ENCODE measurements at places on chromosomes 12 and 14.

DNA sequence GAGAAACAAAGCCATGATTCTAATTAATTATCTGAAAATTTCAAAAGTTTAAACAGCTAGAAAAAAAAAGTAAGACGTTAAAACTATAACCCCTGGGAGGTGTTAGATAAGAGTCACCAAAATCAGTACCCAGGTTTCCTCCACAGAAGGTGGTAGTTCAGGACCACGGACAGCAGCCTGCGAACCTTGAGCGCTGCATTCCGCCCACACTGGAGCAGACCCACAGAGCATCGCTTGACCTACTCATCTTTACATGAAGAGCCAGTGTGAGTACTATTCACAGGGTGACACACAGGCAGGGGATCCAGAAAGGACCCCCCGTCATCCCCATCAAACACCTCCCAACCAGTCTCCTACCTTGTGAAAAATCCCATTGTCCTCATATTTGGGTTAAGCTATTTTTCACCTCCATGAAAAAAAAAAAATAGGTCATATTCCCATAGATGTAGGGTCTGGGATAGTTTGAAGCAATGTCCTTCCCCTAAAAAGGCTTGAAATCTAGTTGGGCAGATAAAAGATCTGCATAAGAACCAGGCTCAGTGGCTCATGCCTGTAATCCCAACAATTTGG lies 8.8 kb upstream of the CHGA start:
- peak; percentile 45 for DNase-seq

- no peak for DNase-seq
Measured at GRCh38 chr12:104747330-104747729, 210.8 kb downstream of the SLC41A2 start.

DNA sequence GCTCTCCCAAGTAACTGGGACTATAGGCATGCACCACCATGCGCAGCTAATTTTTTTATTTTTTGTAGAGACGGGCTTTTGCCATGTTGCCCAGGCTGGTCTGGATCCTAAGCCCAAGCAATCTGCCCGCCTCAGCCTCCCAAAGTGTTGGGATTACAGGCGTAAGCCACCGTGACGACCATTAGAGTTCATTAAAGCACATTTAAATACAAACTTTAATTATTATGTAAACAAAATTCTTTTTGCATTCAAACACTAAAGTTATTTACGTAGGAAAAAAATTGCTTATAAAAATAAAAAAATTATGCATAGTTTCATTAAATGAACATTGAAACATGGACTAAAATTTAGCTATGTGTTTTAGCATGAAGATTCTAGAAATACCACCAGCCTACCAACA lies 7.2 kb downstream of the RPAP3 start:
- DNase-seq = no peak

- no peak for DNase-seq
Measured at GRCh38 chr14:103189481-103190470, 66.5 kb downstream of the TNFAIP2 start.

- DNase-seq = no peak
Measured at GRCh38 chr14:26926585-26926984, 328.8 kb upstream of the NOVA1 start.

GRCh38 chr12:51848326-51848727 lies at the start of gene FIGNL2:
Gene FIGNL2, minus strand, starts transcription at chr12:51848718. Its CDS starts 26,305 bp downstream, at chr12:51822413.
- no peak for DNase-seq

GRCh38 chr12:67676624-67677023 lies 28.1 kb downstream of the DYRK2 start:
- DNase-seq = no peak

DNA sequence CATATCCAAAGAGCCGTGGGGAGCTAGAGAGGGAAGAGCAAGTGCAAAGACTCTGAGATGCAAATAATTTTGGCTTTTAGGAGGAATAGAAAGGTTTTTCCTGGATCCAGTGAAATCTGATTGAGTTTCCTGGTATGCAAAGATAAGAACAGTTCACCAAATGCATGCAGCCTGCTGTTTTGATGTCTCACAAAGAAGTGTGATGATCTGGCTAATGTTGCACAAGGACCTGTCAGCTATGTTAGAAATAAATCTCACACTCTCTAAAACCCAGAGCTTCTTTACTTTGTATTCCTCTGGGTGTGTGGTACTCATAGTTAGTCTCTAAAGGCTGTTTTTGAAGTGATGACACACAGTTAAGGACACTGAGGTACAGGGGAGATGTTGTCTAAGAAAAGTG lies 321.4 kb downstream of the AACS start:
- no peak for DNase-seq

GRCh38 chr14:100584056-100585031 lies 2.9 kb downstream of the BEGAIN start:
- peak; percentile 50 for DNase-seq

GRCh38 chr14:34522496-34522895 lies 17.0 kb downstream of the EAPP start:
- DNase-seq = no peak

DNA sequence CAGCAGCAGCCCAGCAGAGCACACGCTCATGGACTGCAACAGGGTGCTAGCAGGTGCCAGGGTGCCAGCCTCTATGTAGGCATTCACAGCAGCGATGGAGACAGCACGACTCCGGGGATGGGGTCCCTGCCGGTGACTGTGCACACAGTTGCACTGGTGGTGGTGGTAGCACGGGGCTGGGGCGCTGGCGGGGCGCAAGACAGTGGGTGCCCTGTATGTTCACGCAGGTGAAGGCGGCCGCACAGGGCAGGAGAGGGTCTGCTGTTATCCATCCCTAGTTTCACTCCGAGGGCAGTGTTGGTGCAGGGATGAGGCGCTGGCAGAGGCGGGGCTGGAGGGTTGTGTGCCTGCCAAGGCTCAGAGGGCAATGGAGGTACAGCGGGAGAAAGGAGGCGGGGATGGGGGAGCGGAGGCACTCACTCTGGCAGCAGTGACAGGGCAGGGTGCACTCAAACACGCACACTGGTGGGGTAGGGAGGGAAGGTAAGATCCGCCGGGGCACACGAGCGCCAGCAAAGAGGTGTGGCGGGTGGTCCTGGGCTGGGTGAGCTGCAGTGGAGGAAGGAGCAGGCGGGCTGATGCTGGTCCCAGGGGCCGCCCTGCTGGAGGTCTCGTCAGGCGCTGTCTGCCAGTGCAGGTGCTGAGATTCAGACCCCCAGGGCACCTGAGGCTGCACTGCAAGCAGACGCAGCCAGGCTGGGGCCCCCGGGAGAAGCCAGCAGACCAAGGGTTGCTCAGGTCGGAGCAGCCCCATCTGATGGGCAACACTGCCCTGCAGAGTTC lies 76.7 kb downstream of the GALC start:
- no peak for DNase-seq

DNA sequence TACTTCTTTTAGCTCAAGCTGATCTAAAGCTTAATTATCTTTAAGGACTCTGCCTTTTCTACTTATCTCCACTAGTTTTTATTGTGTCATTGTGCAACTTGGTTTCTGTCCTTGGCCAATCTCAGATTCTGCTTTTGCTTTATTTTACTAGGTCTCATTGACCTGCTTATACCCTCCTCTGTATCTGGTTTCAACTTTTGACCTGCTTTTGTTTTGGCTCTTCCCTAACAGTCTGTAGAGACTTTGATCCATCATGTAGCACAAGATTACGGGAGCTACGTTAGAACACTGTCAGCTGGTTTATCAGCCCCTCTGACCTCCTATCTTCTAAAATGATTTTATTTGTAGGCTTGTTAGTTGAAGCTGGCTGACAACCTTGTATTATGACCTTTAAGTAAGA lies 43.6 kb downstream of the ZCRB1 start:
- no peak for DNase-seq

DNA sequence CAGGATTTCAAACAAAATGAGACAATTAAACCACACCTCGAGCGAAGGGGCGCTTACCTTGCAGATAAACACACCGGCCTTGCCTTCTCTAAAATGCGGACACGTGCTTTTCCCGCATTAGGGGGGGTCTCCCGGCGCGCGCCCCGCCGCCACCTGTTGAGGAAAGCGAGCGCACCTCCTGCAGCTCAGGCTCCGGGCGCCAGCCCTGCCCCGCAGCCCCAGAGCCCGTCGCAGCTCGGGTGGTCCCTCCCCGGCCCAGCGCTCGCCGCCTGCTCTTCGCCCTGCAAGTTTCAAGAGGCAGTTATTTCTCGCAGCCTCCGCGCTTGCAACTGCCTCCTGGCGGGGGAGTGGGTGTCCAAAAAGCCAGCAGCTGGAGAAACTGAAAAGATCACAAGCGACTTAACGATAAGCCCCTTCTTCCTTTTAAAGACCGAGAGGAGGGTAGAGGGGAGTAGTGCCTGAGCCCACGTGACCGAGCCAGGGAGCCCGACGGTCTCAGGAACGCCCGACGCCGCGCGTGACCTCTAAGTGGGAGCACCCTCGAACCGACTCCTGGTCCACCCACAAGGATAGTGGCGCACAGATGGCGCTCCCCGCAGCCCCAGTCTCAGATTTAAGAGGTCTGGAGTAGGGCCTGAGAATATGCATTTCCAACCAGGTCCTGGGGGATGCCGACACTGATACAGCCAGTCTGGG lies at the start of gene ESR2:
TSS of gene ESR2 (minus strand) at position 396 of the 696 bp plus-strand sequence. CDS start 11,386 bp downstream, outside the sequence.
- peak; percentile 24 for DNase-seq

GRCh38 chr12:116629480-116629879 lies 70.3 kb downstream of the MAP1LC3B2 start:
- no peak for DNase-seq

GRCh38 chr12:3122841-3123678 lies 45.9 kb downstream of the TSPAN9 start:
- DNase-seq = no peak

- no peak for DNase-seq
Measured at GRCh38 chr12:13099844-13100604, 3.4 kb downstream of the GSG1 start.

DNA sequence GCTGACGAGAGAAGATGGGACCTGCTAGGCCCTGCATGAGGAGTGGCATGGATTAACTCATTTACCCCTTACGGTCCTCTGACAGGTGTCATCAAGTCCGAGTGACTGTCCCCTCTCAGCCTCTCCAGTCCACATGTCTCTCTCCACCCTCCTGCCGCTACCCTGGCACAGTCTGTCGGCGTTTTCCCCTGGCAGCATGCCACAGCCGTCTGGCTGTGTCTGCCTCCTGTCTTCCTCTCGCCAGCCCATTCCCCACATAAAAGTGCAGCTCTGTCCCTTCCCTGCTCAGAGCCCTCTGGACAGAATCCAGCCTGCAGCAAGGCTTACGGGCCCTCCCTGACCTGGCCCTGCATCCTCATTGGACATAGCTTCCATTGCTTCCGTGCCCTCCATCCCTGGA lies 45.6 kb downstream of the UBE3B start:
- DNase-seq = no peak

GRCh38 chr14:36805131-36805559 lies 143.5 kb downstream of the PAX9 start:
- no peak for DNase-seq

- DNase-seq = no peak
Measured at GRCh38 chr12:106081606-106082005, 57.1 kb downstream of the NUAK1 start.

- no peak for DNase-seq
Measured at GRCh38 chr12:69704357-69704756, 5.3 kb upstream of the BEST3 start.

GRCh38 chr14:72906316-72906715 lies 12.4 kb upstream of the DPF3 start:
- no peak for DNase-seq

GRCh38 chr12:108802101-108802961 lies 55.1 kb downstream of the SSH1 start:
- no peak for DNase-seq

DNA sequence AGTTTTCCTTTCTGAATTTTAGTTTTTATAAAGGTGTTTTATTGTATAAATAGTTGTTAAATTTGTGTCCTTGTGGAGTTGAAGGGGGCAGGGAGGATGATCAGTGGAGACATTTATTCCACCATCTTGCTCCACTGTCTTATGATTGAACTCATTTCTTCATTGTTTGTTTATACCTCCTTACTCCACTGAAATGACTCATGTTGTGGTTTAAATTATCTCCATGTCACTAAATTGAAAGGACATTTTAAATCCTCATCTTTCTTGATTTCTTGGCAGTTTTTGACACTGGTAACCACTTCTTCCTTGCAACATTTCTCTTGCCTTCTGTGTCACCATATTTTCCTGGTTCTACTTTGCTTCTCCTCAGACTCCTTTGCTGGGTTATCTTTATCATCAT lies 23.6 kb upstream of the FERMT2 start:
- DNase-seq = no peak

DNA sequence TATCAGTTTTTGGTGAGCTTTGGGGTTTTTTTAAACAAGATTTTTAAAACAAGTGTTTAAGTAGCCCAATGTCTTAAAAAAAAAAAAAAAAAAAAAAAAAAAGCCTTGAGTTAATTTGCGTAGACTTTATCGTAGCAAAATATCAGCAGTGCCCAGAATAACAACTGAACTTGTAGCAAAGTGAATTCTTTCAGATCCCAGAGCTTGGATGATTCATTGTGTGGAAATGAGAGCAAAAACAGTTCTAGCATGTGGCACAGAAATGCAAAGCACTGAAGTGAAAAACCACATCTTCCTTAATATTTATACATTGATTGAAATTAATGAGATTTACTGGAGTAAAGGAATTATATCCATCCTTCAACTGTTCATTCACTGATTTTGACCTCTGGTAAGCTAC lies 258.1 kb downstream of the EGLN3 start:
- DNase-seq = no peak

DNA sequence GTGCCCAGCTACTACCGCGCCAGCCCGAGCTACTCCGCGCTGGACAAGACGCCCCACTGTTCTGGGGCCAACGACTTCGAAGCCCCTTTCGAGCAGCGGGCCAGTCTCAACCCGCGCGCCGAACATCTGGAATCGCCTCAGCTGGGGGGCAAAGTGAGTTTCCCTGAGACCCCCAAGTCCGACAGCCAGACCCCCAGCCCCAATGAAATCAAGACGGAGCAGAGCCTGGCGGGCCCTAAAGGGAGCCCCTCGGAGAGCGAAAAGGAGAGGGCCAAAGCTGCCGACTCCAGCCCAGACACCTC lies 697 bp downstream of the HOXC10 start:
- DNase-seq = no peak

DNA sequence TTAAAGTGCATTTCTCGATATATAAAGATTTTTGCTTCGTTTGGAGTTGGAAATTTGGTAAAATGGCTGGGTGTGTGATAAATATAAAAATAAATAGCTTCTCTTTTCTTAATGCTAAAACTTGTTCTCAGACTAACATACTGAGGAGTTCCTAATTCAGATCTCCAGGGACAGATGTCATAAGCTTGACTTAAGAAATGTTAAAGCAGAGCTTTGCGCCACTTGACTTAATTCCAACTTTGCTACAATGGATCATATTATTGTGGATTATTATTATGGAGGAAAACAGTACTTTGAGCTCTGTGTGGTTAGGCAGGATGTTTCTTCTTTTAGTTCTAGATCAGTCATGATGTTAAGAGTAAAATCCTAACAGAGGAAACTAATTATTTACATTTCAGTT lies 33.8 kb downstream of the GNG2 start:
- DNase-seq = no peak

GRCh38 chr12:95192271-95192670 lies 25.0 kb downstream of the FGD6 start:
- no peak for DNase-seq

- DNase-seq = no peak
Measured at GRCh38 chr12:126055521-126055920, 990.3 kb downstream of the AACS start.

- DNase-seq = no peak
Measured at GRCh38 chr14:66511849-66512248, 3.9 kb downstream of the GPHN start.
